ENCODE measurements at places on chromosomes 12 and 14.

- no peak for DNase-seq
Measured at GRCh38 chr14:20733684-20734429, 11.8 kb upstream of the EDDM3A start.

DNA sequence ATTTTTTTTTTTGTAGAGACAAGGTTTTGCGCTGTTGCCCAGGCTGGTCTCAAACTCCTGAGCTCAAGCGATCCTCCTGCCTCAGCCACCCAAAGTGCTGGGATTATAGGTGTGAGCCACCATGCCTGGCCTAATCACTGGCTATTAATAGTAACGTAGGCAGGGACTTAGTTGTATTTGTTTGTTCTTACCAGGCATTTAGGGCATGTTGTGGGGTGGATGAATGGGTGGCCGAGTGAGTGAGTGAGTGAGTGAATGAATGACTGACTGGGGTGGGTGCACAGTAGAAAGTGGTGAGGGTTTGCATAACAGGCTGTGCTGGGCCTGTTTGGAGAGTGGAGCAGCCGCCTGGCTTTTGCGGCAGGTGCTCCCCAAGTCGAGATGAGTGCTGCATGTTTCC is 87.0 kb downstream of the FOXN4 start:
- no peak for DNase-seq

DNA sequence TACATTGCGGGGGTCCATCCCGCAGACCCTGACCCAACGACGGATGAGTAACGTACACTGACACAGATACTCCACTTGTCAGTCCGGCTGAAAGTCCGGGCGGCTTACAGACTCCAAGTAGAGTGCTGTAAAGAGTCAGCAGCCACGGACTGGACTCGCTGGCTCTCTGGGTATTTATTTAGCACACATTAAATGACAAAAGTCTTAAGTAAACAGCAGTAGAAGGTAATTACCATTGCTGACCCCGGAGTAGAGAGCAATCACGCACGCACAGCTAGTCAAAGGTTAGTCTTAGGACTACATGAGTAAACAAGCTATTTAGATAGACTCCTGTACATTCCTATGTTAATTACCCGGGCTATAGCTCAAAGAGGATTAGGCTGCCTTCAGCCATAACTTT is 780.9 kb downstream of the RPS29 start:
- no peak for DNase-seq

DNA sequence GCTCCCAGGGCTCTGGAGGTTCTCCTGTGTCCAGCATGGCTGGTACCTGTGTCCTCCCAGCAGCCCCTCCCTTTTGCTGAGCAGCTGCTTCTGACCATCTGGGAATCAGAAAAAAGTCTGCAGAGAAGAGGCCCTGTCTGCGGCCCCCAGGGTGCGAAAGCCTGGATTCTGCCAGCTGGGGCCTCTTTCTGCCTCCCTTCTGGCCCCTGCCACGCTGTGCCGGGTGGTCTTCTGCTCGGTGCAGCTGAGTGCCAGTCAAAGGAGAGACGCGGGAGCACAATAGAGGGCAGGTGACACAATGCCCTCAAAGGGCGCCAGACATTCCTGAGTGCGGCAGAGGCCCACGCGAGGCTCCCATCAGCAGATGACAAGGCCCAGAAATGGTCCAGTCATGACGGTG is 12.6 kb downstream of the BTBD6 start:
- no peak for DNase-seq

GRCh38 chr14:34453226-34453625 is 8.8 kb downstream of the SPTSSA start:
- no peak for DNase-seq

GRCh38 chr14:97724265-97724731 is 927.1 kb downstream of the VRK1 start:
- no peak for DNase-seq

- no peak for DNase-seq
Measured at GRCh38 chr12:104741077-104741476, 217.0 kb downstream of the SLC41A2 start.

DNA sequence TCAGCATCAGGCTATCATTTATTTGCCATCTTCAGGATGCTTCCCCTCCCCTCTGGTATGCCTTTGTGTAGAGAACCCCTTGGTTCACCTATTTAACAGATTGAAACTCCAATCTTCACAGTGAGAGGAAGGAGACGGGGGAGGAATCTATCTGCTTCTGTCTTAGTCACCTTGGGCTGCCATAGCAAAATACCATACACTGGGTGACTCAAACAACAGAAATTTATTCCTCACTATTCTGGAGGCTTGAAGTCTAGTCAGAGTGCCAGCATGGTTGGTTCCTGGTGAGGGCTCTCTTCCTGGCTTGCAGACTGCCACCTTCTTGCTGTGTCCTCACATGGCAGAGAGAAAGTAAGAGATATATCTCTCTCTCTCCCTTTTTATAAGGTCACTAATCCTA is 13.5 kb upstream of the EML1 start:
- no peak for DNase-seq

DNA sequence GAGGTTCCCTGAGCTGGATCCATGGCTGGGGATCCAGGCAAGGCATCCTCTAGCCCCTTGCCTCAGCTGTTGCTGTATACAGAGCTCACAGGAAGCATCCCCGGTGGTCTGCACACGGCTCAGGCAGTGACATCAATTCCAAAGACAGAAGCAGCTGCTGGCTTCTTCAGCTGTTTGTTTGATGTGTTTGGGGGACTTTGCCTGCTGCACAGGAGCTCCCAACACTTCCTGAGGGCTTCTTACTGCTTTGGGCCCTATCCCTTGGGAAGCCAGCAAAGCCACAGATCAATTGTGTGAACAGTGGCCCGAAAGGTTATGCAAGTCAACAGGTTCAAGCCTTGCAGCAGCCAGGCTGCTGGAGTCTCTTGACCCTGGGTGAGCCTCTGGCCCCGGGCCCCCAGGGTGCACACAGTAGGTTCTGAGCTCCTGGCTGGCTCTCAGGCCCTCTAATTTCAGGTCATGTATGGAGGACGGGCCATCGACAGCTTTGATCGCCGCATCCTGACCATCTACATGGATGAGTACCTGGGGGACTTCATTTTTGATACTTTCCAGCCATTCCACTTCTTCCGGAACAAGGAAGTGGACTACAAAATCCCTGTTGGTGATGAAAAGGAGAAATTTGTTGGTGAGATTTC is 42.6 kb downstream of the CCDC92 start:
- no peak for DNase-seq

- peak; percentile 19 for DNase-seq
Measured at GRCh38 chr12:78793491-78793890, 71.1 kb upstream of the SYT1 start.

- peak; percentile 72 for DNase-seq
Measured at GRCh38 chr14:34750670-34751069, 36.3 kb upstream of the CFL2 start.

GRCh38 chr12:90917431-90917830 is 37.5 kb downstream of the CCER1 start:
- DNase-seq = no peak

DNA sequence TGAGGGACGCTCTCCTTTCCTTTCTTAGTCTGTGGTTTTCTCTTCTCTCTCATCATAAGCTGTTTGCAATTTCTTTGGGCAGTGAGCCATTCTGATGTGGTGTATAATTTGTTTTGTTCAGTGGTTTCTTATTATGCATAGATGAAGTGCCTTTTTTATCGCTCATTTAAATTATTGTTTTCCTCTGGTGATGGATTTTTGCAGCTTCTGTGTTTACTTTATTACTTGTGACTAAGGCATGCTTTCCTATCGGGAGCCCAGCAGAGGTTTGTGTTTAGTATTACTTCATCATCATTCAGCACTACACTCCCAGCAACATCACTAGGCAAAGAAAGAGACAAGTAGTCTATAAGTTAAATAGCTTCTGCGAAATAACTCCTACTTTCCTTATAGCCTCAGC is 586.6 kb upstream of the NOVA1 start:
- no peak for DNase-seq

GRCh38 chr12:89494411-89495231 is 30.0 kb downstream of the GALNT4 start:
- no peak for DNase-seq

- peak; percentile 65 for DNase-seq
Measured at GRCh38 chr14:21068521-21069387, 1.4 kb upstream of the ARHGEF40 start.

Data from GM03348 (cell line).